ENCODE measurements at places on chromosomes 7 and 10.

DNA sequence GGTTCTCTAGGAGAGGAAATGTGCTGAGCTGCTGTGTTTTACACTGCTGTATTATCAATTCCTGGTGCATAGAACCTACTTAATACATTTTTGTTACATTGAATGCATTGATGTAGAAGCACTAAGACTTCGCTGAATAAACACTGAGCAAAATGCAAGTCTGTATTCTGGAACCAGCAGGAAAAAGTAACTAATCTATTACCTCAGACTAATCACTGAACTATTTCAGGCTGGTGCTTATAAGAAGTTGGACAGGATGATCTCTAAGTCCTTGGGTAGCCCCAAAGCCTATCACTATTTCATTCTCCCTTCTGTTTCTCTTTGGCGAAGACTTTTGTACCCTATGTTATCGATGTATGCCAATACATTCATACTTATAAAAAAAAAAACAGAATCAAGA is 87.2 kb upstream of the LRRTM3 start:
- DNase-seq, result no peak

DNA sequence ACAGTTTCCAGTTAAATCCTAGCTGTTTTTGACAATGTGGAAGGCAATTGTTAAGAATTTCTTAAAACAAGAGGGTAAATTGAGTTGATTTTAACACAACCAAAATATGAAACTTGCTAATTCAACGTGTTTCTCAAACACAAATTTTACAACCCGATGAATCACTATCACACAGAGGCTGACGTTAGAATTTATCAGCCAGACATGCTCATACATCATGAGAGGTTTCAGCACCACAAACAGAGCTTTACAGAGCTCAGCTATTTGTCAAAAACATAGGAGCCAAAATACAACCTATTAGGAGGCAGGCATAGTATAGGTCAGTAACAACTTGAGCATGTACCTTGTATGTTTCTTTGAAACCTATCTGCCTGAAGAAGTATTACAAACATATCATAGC is 36.1 kb downstream of the LRRN3 start:
- no peak for DNase-seq

GRCh38 chr10:61792097-61792716 is 109.3 kb upstream of the ARID5B start:
- no peak for DNase-seq

- no peak for DNase-seq
These were observed at the start of gene MYH16 for GRCh38 chr7:99272476-99273045. MYH16 (plus strand) TSS chr7:99272839.

DNA sequence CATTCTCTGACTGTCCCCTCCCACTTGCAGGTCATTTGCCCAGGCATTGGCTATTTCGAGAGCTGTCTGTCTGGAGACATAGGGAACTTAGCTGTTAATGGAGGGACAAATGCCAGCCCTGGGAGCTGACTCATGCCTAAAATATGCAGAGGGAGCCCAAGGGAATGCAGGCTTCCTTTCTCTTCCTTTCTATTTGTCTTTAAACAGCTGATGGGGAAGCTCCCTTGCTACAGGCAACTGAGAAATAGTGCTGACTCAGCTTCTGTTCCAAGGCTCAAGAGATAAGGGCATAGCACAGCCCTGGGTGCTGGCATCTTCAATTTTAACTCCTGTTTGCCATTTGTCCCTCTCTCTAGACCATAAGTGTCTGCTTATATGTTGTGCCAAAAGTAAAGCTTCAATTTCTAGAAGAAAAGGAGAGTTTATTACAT is 82.7 kb upstream of the C1GALT1 start:
- DNase-seq, result no peak

- DNase-seq, result no peak
These were observed 13.1 kb downstream of the GNAT3 start for GRCh38 chr7:80498481-80499349.

GRCh38 chr7:27478084-27478483 is 184.6 kb downstream of the HIBADH start:
- no peak for DNase-seq

- DNase-seq, result no peak
These were observed 136.0 kb upstream of the NAMPT start for GRCh38 chr7:106420736-106421135.

- no peak for DNase-seq
These were observed 185.4 kb upstream of the ANK3 start for GRCh38 chr10:60575105-60575504.

DNA sequence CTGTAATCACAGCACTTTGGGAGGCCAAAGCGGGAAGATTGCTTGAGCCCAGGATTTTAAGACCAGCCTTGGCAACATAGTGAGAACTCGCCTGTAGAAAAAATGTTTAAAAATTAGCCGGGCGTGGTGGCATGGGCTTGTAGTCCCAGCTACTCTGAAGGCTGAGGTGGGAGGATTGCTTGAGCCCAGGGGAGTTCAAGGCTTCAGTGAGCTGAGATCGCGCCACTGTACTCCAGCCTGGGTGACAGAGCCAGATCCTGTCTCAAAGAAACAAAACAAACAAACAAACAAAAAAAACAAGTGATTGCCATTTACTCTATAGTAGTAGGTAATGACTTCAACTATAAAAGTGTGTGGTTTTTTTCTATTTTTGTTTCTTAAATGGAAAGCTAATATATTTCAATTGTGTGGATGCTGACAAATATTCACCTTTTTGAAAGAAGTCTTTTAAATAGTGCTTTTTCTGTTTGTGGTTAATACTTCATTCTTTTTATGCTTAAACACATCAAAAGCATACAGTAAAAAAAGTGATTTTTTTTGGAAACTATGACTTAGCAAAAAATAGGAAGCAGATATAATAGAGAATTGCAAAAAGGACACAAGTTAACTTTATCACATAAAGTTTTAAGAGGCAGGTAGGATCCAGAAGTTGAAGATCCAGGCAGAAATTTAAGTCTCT is 48.4 kb downstream of the ZNF277 start:
- DNase-seq, result no peak

DNA sequence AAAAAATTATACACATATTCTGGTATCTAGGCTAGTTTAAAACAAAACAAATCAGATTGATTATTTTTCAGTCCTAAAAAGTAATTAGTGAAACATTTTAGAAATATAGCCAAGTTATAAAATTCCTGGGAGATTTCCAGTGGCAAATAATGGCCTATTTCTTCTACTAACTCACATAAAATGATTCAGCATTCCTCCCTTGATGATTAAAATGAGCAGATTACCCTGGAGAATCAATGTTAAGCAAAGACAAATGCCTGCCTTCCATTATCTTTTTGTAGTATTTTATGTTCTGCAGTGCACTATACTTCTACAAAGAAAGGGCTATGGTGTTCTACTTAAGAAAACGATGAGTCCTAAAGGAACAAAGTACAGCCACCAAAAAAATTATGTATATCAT is 53.6 kb downstream of the PARD3 start:
- DNase-seq, result no peak

- no peak for DNase-seq
These were observed 91.5 kb upstream of the SMNDC1 start for GRCh38 chr10:110396284-110396651.

- no peak for DNase-seq
These were observed 13.9 kb upstream of the PLXNA4 start for GRCh38 chr7:132590162-132590561.

DNA sequence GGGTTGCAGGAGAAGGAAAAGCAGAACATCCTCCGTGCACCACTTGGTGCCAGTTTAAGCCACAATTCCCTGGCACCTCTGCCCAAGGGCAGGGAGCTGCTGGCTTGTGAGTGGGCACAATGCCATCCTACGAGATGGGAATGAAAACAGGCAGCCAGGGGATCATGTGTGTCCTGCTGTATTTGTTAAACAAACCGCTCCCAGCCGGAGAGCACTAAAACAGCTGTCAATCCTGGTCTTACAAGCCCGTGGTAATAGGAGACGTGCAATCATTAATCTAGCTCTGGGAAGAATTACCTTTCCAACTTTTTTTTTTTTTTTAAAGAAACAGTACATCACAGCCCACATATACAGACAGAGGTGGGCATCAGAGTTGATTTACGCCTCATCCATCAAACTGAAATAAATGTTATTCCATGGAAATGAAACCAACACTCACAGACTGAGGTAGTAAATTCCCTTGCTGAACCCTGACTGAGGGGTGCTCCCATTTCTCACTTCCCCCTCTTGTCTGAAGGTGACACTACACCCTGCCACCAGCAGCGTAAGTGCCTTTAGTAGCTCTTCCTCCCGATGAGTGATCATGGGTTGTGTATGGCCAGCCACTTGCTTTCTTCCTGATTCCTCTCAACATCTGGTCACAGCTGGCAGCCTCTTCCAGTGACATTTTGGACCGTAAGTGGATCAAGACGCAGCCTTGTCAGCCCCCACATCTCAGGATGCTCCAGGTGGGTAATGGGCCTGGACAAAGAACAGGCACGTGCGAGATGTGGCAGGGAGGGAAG is 143.8 kb downstream of the TEX36 start:
- DNase-seq, result no peak

- DNase-seq, result no peak
These were observed 166.9 kb downstream of the SH3PXD2A start for GRCh38 chr10:103688491-103688890.

DNA sequence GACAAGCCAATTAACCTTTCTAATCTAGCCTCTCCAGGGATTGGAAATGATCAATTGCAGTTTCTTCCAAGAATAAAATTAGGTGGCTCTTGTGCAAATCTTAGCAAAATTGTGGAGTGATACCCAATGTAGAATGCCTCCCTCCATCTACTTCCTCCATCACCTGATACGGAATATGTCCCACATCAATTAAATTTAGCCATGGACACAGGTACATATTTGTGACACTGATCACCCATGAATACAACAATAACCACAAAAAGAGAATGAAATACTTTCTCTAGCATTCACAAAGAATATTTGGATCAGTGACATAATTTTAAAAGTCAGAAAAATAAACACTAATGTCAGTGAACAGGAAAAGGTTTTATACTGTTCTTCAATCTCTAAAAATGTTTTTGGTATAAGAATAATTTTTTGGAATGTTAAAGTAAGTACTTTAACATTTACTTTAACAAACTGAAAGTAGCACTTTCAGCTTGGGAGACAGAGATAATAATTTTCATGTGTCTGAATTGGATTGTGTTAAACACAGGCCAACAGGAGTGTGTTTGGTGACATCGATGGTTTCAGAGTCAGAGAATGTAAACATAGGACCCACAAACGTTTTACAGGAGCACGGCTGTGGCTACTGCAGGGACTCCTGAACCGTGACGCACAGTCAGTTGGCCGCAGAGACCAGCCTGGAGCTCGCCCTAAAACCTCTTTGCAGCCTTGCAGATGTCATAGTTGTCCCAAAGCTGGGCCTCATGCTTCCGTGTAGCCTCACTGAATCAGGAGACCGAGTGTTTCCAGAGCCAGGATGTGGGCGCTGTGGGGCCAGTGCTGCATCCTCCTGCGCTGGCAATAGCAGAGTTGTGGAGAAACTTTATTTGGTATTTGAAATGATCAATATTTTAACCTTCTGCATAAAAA is 7.2 kb downstream of the RBM20 start:
- peak; percentile 30 for DNase-seq

DNA sequence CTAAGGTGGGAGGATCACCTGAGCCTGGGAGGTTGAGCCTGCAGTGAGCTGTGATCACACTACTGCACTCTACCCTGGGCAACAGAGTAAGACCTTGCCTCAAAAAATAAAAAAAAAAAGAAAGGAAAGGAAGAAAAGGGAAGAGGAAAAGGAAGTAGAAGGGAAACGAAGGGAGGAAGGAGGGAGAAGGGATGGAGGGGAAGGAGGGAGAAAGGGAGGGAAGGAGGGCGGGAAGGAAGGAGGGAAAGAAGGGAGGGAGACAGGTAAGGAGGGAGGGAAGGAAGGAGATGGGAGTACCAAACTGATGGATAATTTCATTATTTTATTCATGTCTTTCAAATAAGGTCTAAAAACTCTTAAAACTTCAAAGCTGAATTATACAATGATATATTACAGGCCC is 106.3 kb downstream of the KMT2C start:
- DNase-seq, result no peak

- DNase-seq, result peak; percentile 11
These were observed 23.4 kb downstream of the ENTPD7 start for GRCh38 chr10:99682752-99683151.

DNA sequence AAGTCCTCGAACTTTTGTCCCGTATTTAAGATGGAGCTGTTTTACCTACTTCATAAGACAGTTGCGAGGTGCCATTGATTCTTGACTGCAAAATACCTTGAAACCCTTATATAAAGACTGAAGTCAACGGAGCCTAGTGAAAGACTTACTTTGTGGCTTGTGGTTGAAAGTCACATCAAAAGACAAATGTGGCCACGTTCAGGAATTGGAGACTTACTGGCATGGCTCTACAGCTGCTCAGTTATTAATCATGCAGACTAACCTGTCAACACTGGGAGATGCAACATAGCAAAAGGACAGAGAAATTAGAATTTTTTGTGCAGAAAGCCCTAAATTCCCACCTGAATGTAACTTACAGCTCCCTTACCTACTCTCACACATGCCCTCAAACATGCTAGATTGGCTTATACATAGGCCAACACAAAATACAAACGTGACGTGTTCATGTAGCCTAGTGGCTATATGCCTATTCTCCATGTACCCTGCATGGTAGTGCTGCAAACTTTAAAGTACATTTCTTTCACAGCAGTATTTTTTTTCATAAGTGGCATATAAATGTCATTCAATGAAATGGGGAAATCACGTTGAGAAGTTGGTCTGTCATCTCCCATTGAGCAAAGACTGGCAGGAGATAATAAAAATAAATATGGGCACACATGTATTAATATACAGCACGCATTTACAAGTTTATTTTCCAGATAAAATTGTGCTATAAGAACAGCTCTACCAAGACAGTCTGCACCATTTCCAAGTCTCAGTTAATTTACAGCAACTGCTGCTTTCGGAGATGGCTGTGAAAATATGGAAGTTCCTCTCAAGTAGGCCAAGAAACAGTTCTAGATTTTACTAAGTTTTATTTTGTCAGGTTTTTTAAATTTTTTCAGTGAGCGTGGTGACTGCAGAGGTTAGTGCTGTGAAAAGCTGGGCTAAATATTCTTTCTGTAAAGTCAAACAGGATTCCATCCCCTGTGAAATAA is 170.4 kb upstream of the C7orf33 start:
- no peak for DNase-seq

Measured in natural killer cell (primary cell).